Glutamatergic neuron (in vitro differentiated cells): ENCODE measurements at places on chromosomes 2 and 18. TPM values are rescaled to one million over a fixed set of nuclear protein-coding genes. Genes with fewer than 3 reads are reported as not detected.

GRCh38 chr18:46556590-46557206 lies 100.3 kb downstream of the LOXHD1 start:
- no peak for DNase-seq

DNA sequence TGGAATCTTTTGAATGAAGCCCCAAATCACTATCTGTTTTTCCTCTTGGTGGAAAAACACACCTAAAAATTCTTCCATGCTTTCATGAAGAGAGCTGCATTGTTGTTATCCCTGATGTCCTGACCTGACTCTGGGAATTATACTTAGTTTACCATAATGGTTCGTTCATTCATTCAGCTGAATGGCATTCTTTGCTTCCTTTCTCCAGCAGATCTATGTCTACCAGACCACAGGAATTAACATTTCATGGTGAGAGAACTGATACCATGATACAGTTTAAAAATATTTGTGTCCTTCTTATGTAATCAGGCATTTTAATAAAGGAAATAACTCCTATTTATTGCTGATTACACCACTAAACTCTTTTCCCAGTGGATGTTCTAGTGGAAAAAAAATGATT lies 11.1 kb upstream of the SLC4A10 start:
- no peak for DNase-seq

DNA sequence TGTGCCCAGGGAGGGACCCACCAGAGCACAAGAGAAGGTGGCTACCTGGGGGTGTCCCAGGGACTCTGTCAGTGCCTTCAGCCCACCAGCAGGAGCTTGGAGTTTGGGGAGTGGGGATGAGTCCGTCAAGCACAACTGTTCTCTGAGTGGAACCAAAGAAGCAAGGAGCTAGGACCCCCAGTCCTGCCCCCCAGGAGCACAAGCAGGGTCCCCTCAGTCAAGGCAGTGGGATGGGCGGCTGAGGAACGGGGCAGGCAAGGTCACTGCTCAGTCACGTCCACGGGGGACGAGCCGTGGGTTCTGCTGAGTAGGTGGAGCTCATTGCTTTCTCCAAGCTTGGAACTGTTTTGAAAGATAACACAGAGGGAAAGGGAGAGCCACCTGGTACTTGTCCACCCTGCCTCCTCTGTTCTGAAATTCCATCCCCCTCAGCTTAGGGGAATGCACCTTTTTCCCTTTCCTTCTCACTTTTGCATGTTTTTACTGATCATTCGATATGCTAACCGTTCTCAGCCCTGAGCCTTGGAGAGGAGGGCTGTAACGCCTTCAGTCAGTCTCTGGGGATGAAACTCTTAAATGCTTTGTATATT lies 14.0 kb downstream of the ITM2C start:
- no peak for DNase-seq

Gene DLX1
- total RNA-seq, result 0.61 TPM
